ENCODE measurements at places on chromosomes 7 and 10.

DNA sequence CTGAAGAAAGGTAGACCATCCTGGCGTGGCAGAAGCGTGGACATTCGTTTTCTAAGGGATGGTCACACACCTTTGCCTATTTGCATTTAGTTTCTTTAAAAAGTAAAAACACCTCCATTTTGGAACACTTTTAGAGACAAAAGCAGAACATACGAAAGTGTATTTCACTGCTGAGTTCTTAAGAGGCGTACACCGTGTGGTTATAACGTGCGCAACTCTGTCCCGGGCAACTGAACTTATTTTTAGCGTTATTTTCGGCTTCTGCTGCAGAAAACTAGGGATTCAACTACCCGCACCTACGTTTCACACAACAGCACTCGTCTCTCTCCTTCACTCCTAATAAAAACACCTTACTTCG lies 557 bp upstream of the LSM8 start:
- no peak for DNase-seq

GRCh38 chr7:117837841-117838240 lies 35.4 kb downstream of the CTTNBP2 start:
- DNase-seq = no peak

- DNase-seq = no peak
These were observed 122.3 kb downstream of the TRIL start for GRCh38 chr7:28835800-28836199.

DNA sequence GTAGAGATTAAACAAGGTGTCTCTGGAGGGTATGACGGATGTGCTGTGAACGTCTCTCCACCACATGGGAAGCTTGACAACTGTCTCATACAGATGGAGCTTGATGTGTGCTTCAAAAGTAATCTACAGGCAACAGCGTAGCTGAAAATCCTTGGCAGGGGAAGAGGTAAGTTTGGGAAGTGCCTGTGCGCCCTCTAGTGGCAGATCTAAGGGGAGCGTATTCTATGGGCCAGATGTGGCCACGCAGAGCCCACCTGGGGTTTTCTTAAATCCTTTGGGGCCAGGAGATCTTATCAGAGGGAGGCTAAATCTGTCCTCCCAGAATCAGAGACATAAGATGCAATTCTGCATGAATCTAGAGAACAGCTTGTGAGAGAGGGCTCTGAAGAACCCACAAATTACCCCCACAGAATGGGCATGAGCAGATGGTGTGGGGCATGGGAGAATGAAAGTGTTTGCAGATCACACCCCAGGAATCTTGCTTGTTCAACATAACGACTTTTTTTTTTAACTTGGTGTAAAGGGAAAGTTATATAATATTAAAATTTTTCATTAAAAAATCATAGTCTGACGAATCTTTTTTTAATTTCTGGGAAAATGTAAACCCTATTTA lies 91.2 kb upstream of the MPP7 start:
- peak; percentile 34 for DNase-seq

- no peak for DNase-seq
These were observed 13.2 kb downstream of the MKI67 start for GRCh38 chr10:128113026-128113425.

DNA sequence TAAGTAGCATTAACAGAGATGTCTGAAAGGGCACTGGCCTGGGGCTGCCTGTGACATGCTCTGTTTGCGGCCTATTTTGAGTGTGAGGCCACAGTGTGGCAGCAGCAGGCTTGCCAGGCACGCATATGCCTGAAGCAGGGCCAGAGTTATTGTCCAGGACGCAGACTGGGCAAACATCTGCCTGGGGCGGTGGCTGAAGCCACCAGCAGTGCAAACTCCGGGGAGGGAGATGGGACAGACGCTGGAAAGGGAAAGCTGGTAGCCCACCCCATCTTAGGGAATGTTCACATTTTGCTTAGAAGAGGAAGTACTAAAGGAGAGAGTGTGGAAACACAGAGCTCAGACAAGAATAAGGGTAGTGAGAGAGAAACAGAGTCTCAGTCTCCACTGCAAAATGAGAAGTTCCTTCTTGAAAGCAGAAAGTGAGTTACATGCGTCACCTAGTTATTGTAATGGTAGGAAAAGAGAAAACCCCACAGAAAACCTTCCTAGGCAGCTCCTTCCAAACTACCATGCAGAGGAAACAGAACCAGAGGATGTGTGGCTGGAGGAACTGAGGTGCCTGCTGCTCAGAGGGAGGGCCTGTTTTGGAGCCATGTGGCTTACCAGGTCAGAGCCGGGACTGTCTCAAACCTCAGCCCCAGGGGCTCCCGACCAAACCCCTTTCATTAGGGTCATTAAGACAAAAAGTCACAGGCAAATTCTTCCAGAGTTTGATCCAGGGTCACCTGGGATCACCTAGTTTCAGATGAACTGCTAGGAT lies 14.5 kb downstream of the AKR1B1 start:
- no peak for DNase-seq

- no peak for DNase-seq
These were observed 74.9 kb upstream of the HECW1 start for GRCh38 chr7:43037531-43037930.

- no peak for DNase-seq
These were observed 82.5 kb downstream of the NDUFB2 start for GRCh38 chr7:140778975-140779374.

DNA sequence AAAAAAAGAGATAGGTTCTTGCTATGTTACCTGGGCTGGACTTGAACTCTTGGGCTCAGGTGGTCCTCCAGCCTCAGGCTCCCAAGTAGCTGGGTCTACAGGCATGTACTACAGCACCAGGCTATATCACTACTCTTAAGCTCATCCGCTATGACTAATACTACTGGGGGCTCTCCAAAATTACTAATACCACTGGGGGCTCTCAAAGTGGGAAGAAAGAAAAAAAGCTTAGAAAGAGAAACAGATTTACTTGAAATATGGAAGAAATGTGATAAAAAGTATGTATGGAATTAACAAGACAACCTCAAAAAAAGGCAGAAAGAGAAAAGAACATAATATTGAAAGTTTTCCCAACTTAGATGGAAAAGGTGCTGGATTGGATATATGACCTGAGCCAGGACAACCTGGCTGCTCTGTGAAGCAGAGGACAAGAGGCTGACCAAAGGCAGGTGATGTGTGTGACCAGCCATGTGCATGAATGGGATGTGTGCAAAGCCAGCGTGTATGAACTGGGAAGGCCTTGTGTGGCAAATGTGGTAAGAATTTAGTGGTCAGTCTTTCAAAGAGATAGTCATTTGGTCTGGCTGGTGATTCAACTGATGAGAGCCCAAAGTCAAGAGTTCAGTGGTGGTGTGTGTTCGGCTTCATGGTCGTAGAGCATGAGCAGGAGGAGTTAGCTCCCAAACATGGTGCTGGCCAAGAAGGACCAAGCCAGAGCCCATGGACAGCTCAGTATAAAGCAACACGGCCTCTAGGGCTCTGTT lies 232.4 kb upstream of the KLF14 start:
- no peak for DNase-seq

GRCh38 chr7:150778738-150779301 lies 21.3 kb downstream of the TMEM176B start:
- DNase-seq = peak; percentile 17

DNA sequence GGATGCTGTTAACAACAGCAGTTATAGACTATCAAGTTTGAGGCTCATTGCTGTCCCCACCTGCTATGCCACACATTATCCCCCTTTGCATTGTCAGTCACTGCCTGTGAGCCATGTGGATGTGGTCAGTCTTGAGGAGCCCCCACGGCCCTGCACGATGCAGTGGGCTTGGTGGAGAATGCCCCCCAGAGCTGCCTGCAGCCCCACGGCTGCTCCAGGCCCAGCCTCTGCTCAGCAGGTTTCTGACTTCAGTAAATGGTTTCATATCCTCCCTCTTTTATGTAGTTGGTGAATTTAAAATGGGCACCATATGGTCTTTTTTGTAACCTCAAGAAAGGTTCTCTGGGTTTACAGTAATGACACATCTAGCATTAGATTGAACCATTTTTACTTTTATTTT lies 164.1 kb downstream of the EBF3 start:
- DNase-seq = no peak

DNA sequence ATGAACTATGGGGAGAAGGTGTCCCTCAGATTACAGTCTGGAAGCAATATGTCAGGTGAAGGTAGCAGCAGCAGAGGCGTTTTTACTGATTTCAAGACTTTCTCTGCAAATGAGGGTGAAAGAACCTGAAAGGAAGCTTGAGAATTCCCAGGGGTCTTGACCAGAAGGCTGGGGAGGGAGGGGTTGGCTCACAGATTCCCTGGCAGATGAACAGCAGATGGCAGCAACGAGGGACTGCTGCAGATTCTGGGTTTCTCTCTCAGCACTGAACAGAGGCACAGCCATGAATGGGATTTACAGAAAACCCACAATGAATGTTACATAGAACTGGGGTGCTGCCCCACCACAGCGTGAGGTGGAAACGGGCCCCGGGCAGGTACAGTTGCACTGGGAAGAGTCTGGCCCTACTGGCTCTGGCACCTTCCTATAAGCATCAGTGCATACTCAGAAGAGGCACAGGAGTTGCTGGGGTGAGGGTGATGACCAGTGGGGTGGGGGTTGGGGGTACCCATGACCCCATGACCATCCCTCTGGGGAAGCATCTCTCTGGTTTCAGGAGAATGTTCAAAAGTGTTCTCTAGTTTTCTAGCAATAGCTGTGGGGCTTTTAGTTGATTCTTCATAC lies 317.8 kb downstream of the SH2D4B start:
- DNase-seq = no peak

DNA sequence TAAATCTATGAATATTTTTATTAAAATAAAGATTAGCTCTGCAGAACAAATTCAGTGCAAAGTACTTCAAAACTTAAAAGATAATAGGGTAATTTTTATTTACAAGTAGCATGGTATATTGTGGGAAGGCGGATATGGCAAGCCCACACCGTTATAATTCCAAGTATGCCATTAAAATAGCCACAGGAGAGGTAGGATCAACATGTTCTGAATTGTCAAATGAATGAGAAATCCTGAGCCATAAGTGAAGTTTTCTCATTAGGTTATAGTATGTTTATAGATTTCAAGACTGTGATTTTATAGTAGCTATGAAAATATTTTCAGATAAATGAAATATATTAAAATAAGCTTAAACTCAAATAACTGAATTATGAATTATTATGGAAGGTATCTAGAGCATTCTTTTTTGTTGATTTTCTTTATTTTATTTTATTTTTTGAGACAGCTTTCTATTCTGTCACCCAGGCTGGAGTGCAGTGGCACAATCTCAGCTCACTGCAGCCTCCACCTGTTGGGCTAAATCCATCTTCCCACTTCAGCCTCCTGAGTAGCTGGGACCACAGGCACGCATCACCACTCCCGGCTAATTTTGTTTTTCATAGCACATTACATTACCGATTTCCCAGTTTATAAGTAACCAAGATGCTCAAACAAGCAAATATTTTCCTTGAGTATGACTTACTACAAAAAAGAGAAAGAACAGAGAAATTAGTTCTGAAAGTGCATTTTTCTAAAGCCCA lies 956.6 kb downstream of the GATA3 start:
- DNase-seq = no peak

DNA sequence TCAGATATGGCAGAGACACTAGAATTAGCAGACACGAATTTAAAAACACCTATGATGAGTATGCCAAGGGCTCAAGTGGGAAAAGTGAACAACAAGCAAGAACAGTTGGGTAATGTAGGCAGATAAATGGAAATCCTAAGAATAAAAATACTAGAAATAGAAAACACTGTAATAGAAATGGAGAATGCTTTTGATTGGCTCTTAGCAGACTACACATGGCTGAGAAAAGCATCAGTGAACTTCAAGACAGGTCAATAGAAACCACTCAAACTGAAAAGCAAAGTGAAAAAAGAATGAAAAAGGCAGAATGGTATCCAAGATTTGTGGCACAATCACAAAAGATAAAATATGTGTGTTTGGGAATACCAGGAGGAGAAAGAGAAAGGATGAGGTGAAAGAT lies 82.3 kb downstream of the WDR37 start:
- DNase-seq = no peak

DNA sequence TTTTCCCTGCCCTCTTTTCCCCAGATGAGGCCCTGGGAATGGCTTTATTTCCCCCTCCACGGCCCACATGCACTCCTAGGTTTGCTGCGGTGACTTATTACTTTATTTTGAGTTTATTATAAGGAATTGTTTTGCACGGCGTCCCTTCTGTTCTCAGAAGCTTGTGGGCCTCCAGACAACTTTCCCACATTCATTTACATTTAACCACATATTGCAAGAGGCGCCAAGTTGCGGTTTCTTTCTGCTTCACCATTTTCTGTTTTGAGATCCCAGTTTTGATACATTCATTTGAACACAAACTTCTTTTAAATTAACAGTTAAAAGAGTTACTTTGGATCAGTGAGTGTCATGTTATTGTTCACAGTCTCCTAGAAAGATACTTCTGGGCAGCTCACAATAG lies 532.5 kb upstream of the MGMT start:
- no peak for DNase-seq

- no peak for DNase-seq
These were observed 559.0 kb upstream of the NRP1 start for GRCh38 chr10:33893506-33893905.

- DNase-seq = no peak
These were observed 60.9 kb downstream of the RBM20 start for GRCh38 chr10:110704906-110705476.

DNA sequence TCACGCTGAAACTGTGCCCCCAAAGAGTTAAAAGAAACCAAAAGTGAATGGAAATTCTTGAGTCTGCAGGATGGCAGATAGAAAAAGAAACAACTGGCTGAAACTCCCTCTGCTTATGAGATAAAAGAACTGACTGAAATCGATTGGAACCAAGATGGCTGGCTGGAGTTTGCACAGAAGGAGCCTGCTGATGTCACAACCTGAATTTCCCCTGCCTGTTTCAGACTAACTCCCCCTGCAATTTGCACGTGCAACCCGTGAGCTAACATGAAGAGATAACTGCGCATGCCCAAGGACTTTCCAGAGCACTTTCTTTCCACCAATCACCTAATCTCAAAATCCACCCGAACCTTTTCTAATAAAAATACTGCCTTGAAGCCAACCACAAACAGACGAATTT lies 435.5 kb downstream of the CALN1 start:
- no peak for DNase-seq

DNA sequence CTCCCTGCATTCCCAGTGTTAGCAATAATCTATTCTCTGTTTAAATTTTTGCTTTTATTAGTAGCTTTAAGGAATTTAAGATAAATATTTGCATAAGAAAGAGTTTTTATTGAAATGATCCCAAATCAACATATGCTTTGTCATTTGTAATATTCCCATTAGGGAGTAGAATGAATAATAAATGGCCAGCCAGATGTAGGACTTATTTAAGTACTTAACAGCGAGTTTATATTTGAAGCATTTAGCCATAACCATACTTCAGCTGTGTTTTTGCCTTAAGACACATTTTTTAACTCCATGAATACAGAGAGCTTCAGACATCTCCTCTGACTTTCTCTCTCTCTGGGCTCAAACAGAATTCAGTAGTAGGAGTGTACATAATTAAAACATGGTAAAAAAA lies 103.6 kb downstream of the HGF start:
- DNase-seq = no peak

- DNase-seq = no peak
These were observed 83.0 kb upstream of the DNAJB6 start for GRCh38 chr7:157253850-157254249.
